Caki2 (cell line): ENCODE measurements at places on chromosomes 6 and 20. TPM values are rescaled to one million over a fixed set of nuclear protein-coding genes. Genes with fewer than 3 reads are reported as not detected.

Gene MYO6
- 6.4 and 7.8 TPM in 2 replicates for total RNA-seq

Gene COL20A1
- total RNA-seq = 0.14 and 0.87 TPM in 2 replicates

Gene SLC16A10
- 0.14 and 0.74 TPM in 2 replicates for total RNA-seq

Gene CLDN20
- not detected in 2 replicates for total RNA-seq

Gene ULBP3
- total RNA-seq = 9.4 and 18.1 TPM in 2 replicates

Gene FAM229B
- total RNA-seq = 13.1 and 14.7 TPM in 2 replicates

Gene GSTA1
- total RNA-seq = not detected in 2 replicates
